Endothelial cell (in vitro differentiated cells): ENCODE measurements at places on chromosomes 4 and X. TPM values are rescaled to one million over a fixed set of nuclear protein-coding genes. Genes with fewer than 3 reads are reported as not detected.
A peak's percentile ranks its signal among the peaks of the same experiment; 100 is the strongest.

ITM2A gene
- 97.7 TPM for total RNA-seq

USP17L26 gene
- not detected for total RNA-seq

DNA sequence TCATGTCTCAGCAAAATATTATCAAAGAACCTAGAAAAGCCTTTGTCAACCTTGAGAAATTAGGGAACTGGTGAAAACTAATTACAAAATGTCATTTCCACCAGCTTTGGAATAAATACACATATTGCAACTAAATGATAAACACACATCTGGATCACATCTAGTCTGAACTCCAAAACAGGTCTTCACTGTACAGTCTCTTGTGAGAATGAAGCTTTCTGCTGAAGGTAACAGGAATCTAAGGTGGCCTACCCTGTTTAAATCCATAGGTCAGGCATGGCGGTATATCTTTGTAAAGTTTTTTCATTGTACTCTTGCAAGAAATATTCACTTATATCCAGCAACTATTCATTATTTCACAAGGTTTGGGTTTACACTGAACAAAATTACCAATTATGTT lies 1.7 kb downstream of the SH3D19 start:
- H3K36me3 ChIP-seq: peaks cover 11% of the 10 kb centered on the region
- peak overlapping the region; percentile 98 for H3K4me3 ChIP-seq
- H3K27me3 ChIP-seq: peaks cover 8% of the 10 kb centered on the region

SSX4B gene
- not detected for total RNA-seq

DNA sequence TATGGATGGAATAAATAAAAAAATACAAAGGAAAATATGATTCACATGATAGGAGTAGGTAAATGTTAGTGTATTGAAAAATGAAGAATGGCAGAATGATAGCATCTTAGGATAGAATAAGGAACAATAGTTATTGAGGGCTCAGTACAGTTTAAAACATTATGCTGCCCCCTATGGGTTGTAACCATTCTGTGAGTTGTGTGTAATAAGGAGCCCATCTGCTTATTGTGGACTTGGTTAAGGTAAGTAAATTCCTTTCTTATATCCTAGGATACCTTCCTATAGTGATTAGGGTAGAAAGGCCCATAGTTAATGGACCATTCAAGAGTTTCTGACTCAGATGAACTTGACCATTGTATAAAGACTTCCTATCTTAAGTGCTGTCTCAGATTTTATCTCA lies 195.8 kb downstream of the PDHA2 start:
- H3K27ac ChIP-seq: no peak overlapping the region
- no peak overlapping the region for H3K4me3 ChIP-seq
- no peaks in the 10 kb centered on the region for H3K27me3 ChIP-seq
- no peaks in the 10 kb centered on the region for H3K4me1 ChIP-seq
